ENCODE measurements at places on chromosomes 4 and X.

GRCh38 chr4:84647312-84647884 is 64.5 kb downstream of the CDS1 start:
- peaks cover 10% of the 10 kb centered on the region for H3K4me1 ChIP-seq
- H3K36me3 ChIP-seq: no peaks in the 10 kb centered on the region
- no peaks in the 10 kb centered on the region for H3K27me3 ChIP-seq
- H3K4me3 ChIP-seq: no peak overlapping the region
- no peak for DNase-seq

DNA sequence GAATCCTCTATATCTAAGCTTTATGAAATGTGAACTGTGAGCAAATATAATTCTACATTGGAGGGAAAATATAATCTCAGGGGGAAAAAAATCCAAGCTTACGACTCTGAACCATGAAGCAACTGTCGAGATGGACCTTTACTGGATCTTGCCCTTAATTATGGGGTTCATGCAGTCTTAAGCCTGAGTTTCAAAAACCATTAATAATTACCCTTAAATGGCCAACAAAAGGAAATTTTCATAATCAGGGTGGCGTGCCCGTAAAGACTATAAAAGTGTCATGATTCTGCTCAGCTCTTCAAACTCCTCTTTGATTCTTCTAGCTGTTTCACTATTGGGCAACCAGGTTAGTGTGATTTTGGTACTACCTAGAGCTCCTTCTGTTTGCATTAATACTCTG is at the start of gene S100G:
TSS of gene S100G (plus strand) at position 301 of the 400 bp plus-strand sequence. CDS start 849 bp downstream, outside the sequence.
- no peak for DNase-seq
- H3K4me3 ChIP-seq: no peak within 1 kb of the TSS
- H3K4me1 ChIP-seq: no peaks in the 10 kb centered on the region
- H3K36me3 ChIP-seq: no peaks in the 10 kb centered on the region
- H3K27me3 ChIP-seq: no peaks in the 10 kb centered on the region

DNA sequence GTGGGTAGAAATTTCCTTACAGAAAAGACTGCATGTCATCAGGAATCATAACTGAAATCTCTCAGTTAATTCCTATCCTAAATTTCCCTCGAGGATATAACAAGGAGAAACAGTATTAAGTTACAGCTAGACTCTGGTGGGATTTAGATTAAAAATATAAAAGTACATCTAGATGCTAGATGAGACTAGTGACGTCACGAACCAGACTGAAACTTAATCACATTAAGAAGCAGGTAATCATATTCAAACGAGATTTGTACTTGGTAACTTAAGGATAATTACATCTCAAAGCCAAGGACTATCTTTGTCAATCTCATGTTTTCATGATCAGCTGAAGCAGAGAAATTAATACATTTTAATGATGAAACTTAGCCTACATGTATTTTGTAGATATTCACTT is 130.6 kb downstream of the MTNR1A start:
- no peaks in the 10 kb centered on the region for H3K27me3 ChIP-seq
- no peak for DNase-seq
- no peaks in the 10 kb centered on the region for H3K36me3 ChIP-seq
- H3K4me1 ChIP-seq: no peaks in the 10 kb centered on the region
- no peak overlapping the region for H3K27ac ChIP-seq
- H3K4me3 ChIP-seq: no peak overlapping the region

GRCh38 chr4:95023110-95023509 is 265.4 kb downstream of the BMPR1B start:
- no peaks in the 10 kb centered on the region for H3K36me3 ChIP-seq
- H3K4me1 ChIP-seq: no peaks in the 10 kb centered on the region
- no peak overlapping the region for H3K4me3 ChIP-seq
